Inflammatory macrophage treated with lipopolysaccharide for 4 hours (primary cell): ENCODE measurements at places on chromosomes 1 and 21.

DNA sequence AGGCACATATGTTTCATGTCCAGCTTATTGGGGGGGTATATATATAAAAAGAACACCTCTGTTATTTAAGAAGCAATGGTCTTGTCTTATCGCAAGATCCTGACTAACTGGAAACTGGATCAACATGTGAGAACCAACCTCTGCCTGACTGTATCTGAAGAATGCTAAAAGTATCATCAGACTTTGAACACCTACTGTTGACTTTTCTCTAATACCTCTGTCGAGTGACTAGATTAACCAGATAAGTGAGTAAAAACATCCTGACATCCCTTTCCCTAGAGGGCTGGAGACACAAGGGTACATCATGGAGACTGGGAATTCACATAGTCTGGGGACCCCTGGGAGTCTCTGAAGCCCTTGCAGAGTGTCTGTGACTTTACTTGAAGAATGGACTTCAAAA is 26.3 kb upstream of the PIGC start:
- no peak for DNase-seq

DNA sequence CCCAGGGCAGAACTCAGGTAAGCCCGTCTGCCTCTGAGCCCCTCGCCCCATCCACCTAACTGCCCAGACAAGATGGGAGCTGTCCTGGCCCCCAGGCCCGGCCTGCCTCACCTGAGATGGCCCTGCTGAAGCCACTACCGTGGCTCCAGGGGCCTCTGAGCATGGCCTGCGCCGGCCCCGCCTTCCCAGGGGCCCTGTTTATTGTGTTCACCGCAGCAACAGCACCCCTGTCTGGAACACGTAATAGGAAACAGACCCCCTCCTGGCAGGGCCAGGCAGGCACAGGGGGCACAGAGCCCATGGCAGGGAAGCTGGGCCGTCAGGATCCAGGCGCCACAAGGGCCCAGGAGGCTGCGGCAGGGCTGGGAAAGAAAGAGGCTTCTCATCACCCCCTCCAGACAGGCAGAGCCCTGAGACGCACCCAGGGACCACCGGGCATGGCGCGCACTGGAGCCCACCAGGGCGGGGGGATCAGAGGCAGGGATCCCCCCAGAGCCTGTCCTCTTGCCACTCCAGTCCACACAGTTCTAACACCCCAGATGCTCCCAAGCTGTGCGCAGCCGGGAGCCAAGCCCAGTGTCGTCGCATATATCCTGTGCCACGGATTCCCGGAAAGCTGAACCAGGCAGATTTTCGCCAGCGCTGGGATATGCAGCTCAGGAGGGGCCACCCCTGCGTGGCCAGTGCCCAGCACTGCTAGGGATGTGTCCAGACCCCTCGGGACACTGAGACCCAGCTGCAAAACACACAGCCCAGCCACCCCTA is 62.6 kb downstream of the ARHGEF16 start:
- no peak for DNase-seq

DNA sequence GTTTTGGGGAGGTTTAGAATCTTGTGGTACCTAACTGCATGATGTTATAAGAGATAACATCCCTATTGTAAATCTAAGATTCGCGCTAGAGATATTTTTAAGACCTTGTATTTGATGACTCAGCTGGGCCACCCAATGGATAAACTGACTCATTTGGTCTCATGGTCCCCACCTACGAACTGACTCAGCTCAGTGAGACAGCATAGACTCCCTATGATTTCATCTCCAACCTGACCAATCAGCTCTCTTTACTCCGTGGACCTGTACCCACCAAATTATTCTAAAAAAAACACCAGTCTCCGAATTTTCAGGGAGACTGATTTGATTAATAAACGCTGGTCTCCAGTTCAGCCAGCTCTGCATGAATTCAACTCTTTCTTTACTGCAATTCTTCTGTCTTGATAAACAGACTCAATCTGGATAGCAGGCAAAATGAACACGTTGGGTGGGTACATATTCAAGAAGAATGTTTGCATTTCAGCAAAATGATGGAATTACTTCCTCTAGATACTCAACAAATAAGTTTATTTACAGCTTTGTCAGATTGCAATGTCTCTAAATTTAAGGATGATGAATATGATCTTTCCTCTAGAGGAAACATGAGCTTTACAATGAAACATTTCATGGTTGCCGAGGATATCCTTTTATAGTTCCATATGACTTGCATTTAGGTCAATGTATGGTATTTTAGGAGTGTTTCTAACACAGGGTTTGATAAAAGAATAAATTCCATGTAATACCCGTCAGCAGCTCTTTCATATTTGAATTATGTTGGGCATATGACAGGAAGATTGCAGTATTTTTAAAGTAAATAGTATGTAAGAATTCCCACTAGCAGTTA is 516.6 kb upstream of the RGS18 start:
- no peak for DNase-seq

- DNase-seq: no peak
These were observed 12.8 kb downstream of the TIAM1 start for GRCh38 chr21:31331231-31331630.
